ENCODE measurements at places on chromosomes 5 and 9.

- DNase-seq, result no peak
Measured at GRCh38 chr9:74443036-74443750, 53.9 kb upstream of the RORB start.

GRCh38 chr9:134991808-134992754 is 74.4 kb upstream of the FCN1 start:
- DNase-seq, result no peak

- no peak for DNase-seq
Measured at GRCh38 chr9:24708814-24709213, 163.1 kb upstream of the IZUMO3 start.

DNA sequence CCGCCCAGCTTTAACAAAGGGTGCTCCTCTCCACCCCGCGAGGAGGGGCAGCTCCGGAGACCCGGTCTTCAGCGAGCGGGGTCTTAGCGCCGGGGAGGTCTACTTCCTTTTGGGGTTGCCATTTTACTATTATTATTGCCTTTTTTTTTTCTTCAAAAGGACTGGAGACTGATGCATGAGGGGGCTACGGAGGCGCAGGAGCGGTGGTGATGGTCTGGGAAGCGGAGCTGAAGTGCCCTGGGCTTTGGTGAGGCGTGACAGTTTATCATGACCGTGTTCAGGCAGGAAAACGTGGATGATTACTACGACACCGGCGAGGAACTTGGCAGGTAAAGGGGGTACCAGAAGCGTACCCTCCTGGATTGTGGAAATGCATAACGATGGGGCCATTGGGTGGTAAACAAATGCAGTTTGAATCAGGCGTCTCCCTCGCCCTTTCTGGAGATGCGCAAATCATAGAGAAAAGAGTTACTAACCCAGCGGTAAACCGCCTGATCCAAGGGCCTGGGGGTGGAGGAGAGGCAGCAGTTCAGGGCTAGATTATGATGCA is 1.2 kb downstream of the DAPK1 start:
- no peak for DNase-seq

- DNase-seq, result no peak
Measured at GRCh38 chr5:177994561-177995190, 1.4 kb downstream of the PROP1 start.

GRCh38 chr9:78311886-78312524 is 15.1 kb downstream of the PSAT1 start:
- DNase-seq, result no peak

DNA sequence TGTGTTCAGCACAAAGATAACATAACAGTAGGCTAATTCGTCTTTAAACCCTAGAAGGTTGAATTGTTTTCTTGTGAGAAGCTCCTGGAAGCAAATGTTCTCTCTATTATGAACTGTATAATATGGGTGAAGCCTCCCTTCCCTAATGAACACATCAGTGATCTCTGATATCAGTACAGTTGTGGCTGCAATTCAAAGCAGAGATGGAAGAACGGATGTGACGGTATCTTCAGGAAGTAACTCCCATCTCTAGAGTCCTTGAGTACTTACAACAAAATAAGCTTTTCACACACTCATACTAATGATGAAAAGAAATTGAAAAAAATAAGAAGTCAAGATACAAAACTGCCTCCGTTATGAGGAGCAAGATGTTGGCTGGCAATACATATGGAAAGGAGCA is 4.5 kb downstream of the HCN1 start:
- no peak for DNase-seq

DNA sequence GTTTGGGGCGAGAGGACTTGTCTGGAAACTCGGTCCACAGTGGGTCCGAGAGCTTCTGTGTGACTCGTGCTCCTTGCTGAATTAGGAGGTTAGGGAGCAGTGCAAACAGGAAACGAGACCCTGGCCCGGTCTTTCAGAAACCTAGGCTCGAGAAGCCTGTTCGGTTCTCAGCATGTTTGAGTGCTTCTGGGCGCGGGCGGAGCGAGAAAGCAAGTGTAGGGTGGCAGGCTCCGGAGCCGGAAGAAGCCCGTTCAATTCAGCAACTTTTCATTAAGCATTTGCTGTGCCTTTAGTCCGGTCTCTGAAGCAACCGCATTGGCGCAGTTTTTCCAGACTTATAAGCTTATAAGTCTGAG is 547 bp downstream of the CLTA start:
- peak; percentile 24 for DNase-seq

- no peak for DNase-seq
Measured at GRCh38 chr9:138014563-138014945, 137.0 kb downstream of the CACNA1B start.

DNA sequence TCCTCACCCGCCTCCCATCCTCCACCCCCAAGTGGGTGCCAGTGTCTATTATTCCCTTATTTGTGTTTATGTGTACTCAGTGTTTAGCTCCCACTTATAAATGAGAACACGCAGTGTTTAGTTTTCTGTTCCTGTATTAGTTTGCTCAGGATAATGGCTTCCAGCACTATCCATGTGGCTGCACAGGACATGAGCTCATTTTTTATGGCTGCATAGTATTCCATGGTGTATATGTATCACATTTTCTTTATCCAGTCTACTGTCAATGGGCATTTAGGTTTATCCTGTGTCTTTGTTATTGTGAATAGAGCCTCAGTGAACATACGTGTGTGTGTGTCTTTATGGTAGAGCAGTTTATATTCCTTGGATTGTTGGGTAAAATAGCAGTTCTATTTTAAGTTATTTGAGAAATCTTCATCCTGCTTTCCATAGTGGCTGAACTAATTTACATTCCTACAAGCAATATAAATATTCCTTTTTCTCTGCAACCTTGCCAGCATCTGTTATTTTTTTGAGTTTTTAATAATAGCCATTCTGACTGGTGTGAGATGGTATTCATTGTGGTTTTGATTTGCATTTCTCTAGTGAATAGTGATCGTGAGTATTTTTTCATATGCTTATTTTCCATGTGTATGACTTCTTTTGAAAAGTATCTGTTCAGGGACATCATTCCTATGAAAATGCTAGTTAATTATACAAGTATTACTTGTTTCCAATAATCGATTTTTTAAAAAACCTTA is 164.0 kb upstream of the CCDC152 start:
- no peak for DNase-seq

DNA sequence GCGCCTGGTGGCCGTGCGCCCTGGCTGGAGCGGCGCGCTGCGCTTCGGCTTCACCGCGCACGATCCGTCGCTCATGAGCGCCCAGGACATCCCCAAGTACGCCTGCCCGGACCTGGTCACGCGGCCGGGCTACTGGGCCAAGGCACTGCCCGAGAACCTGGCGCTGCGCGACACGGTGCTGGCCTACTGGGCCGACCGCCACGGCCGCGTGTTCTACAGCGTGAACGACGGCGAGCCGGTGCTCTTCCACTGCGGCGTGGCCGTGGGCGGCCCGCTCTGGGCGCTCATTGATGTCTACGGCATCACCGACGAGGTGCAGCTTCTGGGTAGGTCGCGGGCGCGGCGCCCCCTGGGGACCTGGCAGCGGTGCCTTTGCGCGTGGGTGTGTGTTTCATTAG is 28.9 kb downstream of the NEURL1B start:
- DNase-seq, result no peak

DNA sequence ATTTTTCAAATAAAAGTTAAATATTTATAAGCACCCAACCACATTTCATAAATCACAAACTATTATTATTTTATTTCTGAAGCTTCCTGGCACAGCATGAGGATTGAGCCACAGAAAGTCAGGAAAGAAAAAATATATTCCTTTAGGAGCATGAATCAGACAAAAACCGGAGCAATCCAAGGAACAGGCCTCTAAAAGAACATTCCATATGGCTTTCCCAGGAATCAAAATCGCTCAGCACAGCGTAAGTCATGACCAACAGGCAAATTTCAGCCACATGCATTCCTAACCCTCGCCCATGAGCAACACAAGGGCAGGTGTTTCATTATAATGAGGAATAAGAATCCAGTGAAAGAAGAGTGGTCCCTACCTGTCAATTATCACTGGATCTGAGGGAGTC is 26.7 kb downstream of the EBF1 start:
- no peak for DNase-seq

GRCh38 chr9:13896047-13896446 is 417.9 kb downstream of the NFIB start:
- DNase-seq, result no peak

GRCh38 chr9:19378164-19378563 is 1.9 kb downstream of the RPS6 start:
- DNase-seq, result no peak

- no peak for DNase-seq
Measured at GRCh38 chr9:92350740-92351133, 25.0 kb downstream of the CENPP start.

- DNase-seq, result no peak
Measured at GRCh38 chr5:135218486-135218755, 180.6 kb downstream of the MACROH2A1 start.

DNA sequence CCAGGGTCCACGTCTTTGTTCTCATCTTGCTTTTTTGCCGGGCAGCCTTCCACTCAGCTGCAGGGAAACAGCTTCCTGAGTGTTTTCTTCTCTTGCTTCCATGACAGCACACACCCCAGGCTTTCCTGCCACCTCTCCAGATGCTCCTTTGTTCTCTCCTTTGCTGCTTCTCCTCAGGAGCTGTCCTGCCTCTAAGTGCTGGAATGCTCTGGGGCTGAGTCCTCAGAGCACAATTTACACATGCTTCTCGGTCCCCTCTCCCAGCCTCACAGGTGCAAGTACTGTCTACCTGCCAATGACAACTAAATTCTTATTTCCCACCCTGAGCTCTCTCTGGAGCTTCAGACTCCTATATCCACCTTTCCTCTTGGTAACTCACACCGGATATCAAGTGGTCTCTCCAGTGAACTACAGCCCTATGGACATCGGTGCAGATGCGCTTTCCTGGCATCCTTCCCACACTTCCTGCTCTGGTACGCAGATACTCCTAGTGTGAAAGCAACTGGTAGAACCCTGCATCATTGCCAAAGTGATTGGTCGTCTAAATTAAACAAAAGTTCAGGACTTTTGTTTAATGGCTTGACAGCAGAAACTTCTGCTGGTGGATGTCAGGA is 13.4 kb upstream of the ACSL6 start:
- no peak for DNase-seq

DNA sequence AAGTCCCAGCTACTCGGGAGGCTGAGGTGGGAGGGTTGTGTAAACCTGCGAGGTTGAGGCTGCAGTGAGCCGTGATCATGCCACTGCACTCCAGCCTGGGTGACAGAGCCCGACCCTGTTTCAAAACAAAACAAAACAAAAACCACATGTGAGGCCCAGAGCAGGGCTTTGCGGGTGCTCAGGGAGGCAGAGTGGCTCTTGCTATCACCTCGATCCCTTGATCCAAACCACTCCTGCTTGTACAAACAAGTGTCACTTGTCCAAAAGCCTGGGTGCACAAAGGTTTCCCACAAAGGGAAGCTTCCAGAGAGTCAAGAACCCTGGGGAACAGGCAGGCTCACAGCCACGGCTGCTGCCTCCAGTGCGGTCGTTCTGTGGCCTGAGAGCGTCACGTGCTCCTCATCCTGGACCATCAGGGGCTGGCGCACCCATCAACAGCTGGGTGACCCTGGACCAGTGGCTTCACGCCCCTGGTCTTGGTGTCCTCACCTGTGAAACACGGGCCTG is 162.7 kb downstream of the C9orf50 start:
- peak; percentile 28 for DNase-seq

DNA sequence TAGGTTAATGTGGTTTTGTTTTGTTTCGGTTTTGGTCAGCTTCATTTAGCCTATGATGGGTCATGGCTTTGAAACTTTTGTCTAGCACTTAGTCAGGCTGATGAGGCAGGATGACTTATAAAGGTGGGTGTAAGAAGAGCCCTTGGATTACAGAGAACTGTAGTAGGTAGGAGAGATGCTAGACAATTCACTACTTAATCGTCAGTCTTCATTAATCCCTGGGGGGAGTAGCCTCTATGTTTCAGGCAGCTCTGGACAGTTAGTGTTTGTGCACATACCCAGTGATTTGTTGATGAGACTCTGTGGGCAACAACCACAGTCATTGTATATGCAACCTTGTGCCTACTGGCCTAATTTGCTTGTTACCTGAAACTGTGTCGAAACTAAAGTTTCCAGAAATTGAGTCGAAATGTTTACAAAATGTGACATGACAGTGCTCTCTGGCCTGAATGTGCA is 113.3 kb downstream of the MTREX start:
- no peak for DNase-seq

DNA sequence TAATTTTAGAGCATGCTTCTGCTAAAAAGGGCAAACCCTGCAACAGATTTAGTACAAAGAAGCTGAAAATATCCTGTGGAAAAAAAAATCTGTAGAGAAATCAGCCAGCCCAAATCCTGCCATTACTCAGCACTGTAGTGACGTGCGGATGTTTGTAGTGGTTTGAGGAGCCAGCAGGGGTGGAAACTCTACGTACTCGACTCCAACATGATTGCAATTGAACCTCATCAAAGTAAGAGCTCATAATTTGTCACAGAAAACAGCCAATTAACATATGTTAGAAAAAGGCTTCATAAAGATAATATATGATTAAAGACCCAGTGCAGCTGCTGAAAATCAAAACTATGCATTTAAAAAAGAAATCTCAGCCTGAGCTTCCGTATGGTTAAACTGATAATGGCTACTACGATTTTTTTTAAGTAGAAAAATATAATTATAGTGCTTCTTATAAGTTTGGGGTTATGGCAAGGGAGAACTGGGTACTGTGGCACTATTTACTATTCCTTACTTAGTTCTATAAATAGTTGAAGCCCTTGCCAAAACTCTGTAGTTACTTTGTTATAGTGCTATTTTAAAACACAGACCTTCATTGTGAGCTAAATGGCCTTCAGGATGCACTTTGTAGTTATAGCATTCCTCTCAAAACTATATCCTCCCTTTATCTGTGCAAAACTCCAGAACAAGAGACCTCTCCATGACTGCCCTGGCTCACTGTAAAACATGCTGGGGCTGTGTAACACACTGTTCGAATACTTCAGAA is 49.4 kb downstream of the MEF2C start:
- no peak for DNase-seq

GRCh38 chr5:119453040-119453373 is 710 bp downstream of the HSD17B4 start:
- DNase-seq, result peak; percentile 39

- no peak for DNase-seq
Measured at GRCh38 chr5:93371893-93372292, 209.1 kb downstream of the NR2F1-AS1 start.

DNA sequence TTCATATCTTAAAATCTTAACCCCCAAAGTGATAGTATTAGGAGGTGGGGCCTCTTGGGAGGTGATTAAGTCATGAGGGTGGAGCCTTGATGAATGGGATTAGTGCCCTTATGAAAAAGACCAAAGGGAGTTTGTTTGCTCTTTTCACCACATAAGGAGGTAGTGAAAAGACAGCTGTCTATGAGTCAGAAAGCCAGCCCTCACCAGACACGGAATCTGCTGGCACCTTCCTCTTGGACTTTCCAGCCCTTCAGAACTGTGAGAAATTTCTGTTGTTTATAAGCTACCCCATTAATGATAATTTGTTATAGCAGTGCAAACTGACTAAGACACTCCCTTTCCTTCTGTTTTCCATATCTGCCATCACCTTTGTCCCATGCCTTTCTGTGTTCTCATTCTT is 20.8 kb downstream of the IFNB1 start:
- no peak for DNase-seq

- no peak for DNase-seq
Measured at GRCh38 chr5:97836816-97837215, 653.8 kb upstream of the RIOK2 start.

Data from Kasumi-1 (cell line).